Fibroblast of pulmonary artery (primary cell): ENCODE measurements at places on chromosomes 5 and 9.
A peak's percentile ranks its signal among the peaks of the same experiment; 100 is the strongest.

GRCh38 chr9:98359569-98359968 lies 104.1 kb upstream of the TBC1D2 start:
- DNase-seq = no peak

GRCh38 chr5:67187006-67187715 lies 9.4 kb downstream of the CD180 start:
- no peak for DNase-seq

DNA sequence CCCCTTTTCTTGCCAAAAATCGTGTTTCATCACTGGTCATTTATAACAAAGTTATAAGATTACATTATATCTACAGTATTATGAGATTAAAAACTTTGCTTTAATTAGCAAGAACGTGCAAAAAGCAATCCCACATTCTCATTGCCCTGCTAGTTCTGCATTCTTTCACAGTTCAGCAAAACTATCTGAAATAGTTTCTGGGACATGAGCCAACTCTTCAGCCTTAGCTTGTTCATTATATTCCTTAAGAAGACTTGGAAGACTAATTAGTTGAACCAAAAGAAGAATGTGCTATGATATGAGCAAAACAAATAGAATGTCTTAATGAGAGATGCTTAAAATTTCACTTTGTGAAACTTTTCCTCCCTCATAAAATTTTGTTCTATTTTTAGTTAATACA lies 76.7 kb downstream of the ITGA1 start:
- DNase-seq = peak; percentile 75

GRCh38 chr5:111387361-111387760 lies 125.0 kb downstream of the STARD4 start:
- no peak for DNase-seq

- DNase-seq = no peak
Measured at GRCh38 chr5:73702534-73702933, 76.5 kb downstream of the ARHGEF28 start.

DNA sequence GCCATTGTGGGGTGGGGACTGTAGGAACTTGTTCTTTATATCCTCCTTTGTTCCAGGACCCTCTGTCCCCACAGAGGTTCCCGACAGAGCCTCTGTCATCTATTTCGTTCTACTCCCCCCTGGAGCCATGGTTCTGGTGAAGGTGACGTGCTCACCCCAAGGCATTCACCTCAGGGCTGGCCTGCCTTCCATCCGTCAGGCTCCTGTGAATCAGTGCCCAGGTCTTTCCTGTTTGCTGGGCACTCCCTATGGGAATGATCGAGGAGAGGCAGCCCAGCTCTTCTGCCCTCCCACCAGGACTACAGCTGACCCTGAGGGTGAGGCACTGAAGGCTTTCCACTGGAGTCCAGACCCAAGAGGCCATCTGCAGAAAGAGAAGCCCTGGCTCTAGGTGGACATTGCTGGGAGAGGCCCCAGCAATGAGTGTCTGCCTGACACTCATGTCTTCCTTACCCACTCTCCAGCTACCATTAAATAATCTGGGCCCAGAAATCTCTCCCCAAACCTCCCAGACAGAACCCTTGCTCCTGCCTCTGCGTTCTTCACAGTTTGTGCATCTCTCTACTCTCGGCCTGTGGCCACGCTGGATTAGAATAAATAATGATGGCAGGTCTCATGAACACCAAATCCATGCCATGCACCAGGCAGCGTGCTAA lies 214.2 kb downstream of the FSTL4 start:
- DNase-seq = no peak

- no peak for DNase-seq
Measured at GRCh38 chr5:88487066-88487465, 218.4 kb upstream of the TMEM161B start.

- no peak for DNase-seq
Measured at GRCh38 chr5:62090953-62091352, 215.1 kb upstream of the KIF2A start.

DNA sequence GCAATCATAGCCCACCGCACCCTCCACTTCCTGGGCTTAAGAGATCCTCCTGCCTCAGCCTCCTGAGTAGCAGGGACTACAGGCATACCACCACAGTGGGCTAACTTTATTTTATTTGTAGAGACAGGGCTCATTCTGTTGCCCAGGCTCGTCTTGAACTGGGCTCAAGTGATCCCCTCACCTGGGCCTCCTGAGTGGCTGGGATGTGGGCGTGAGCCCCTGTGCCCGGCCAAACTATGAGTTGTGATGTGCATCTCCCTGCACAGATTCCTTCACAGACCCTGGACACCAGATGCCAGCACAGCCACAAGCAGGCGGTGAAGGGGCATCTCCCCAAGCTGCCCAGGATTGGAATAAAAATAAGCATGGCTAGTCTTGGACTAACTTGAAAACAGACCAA lies 244.9 kb upstream of the IRX1 start:
- no peak for DNase-seq

DNA sequence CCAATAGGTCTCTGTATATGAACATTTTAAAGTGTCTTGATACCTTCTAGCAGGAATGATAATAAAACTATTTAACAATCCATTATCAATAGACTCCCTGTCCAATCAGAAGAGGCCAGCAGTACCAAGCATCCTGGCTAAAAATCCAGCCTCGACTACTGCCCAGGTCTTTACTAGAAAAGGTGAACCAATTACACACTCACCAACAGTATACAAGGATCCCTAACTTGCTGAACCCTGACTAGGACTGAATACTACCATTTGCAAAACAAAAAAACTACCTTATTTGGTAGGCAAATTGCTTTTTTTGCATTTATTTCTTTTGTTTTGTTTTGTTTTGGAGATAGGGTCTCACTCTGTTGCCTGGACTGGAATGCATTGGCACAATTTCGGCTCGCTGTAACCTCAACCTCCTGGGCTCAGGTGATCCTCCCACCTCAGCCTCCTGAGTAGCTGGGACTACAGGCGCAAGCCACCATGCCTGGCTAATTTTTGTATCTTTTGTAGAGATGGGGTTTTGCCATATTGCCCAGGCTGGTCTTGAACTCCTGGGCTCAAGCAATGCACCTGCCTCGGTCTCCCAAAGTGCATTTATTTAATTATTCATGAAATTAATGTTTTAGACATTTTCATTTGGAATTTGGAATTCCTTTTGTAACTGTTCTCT lies 27.5 kb downstream of the FNBP1 start:
- no peak for DNase-seq

DNA sequence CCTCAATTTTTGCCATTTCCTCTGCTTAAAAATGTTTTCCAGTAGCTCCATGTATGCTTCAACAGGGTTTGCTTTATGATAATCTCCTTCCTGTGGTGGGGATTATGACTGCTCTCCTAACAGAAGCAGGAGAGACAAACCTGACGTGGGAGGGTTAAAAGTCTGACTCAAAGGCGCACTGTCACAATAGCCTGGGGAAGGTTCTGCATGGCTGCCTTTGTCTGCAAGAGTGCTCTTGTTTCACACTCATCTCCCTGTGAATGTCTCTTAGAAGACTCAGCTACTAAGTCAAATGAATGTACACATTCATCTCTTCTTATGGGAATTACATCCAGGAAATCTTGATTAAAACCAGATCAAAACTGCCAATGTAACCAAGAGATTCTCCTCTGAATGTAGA lies 90.9 kb upstream of the MTAP start:
- peak; percentile 54 for DNase-seq

- DNase-seq = no peak
Measured at GRCh38 chr9:127927201-127927987, 3.2 kb downstream of the PIP5KL1 start.

GRCh38 chr9:16202914-16203728 lies 650.3 kb downstream of the CCDC171 start:
- DNase-seq = peak; percentile 86

- DNase-seq = peak; percentile 60
Measured at GRCh38 chr5:65029178-65029577, 260.4 kb downstream of the CWC27 start.

- DNase-seq = no peak
Measured at GRCh38 chr9:130897848-130898551, 1.4 kb upstream of the QRFP start.

GRCh38 chr9:70921136-70921535 lies 200.3 kb downstream of the TRPM3 start:
- peak; percentile 39 for DNase-seq

DNA sequence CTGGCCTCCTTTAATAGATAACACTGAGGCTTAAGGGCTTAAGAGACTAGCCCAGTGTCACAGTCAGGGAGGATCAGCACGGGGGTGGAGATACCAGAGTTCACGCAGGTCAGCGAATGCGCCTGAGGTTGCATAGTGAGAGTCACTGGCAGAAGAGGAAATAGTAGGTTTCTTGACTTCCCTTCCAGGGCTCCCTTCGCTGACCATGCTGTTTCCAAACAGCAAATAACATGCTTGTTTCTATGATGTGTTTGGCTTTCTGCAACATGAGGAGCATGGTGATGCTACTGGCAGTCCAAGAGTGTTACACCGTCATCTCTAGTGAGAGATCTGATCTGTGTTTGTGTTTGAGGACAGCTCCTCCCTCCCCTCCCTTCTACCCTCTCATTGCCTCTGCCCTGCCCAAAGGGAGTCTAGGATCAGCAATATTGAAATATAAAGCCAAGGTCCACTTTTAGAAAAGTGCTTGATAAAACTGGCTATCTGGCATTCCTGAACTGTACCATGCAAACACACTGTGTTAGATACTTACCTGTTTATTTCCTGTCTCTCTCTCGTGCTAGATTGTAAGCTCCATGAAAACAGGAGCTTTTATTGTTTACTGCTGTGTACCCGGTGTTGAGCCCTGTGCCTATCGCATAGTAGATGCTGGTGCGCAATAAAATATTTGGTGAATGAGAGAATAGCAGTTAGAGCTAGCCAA lies 12.3 kb downstream of the TLE4 start:
- no peak for DNase-seq
